ENCODE measurements at places on chromosomes 1 and 21.

DNA sequence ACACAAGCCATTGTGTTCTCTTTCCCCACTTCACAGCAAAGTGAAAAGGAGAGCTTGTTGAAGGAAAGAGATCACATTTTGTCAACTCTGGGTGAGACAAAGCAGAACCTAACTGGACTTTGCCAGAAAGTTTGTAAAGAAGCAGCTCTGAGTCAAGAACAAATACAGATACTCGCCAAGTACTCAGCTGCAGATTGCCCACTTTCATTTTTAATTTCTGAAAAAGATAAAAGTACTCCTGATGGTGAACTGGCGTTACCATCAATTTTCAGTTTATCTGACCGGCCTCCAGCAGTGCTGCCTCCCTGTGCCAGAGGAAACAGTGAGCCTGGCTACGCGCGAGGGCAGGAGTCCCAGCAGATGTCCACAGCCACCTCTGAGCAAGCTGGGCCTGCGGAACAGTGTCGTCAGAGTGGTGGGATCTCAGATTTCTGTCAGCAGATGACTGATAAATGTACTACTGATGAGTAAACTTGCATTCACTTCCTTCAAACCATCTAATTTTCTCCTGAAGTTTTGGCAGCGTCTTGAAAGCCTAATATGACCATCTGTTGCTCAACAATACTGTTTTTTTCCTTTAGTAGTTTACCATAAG is 43.7 kb downstream of the BACH1 start:
- DNase-seq, result no peak

- peak; percentile 92 for DNase-seq
Observed at GRCh38 chr1:41322835-41323234, 38.4 kb upstream of the FOXO6 start.

DNA sequence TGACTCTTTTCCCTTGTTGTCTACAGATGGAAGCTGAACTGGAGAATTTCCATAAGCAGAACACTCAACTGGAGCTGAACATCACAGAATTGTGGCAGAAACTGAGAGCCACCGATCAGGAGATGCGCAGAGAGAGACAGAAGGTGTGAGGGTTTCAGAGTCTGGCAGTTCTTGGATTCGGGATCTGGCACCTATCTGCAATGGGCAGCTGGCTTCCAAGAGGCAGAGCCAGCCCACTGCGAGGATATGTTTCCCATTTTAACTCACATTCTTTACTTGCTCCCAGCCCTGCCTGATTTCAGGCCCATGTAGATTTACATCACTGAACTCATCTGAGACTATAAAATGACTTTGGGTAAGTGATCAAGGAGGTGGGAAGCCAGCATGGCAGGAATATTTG is 37.3 kb upstream of the TMEM125 start:
- DNase-seq, result no peak

GRCh38 chr1:47717341-47717740 is 279.5 kb downstream of the FOXD2 start:
- DNase-seq, result no peak

DNA sequence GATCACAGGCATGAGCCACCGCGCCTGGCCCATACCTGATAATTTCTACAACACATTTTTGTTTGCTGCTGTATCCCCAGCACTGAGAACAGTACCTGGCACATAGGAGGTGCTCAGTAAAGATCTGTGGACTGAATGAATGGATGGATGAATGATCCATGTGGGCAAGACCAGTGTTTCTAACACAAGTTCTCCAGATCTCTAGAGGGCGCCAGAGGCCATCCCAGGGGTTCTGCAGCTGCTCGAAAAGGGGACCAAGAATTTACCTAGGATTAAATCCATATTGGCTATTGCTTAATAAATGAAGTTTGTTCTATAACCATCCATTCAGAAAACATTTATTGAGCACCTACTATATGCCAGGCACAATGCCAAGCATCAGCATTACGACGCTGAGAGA is 167.7 kb downstream of the ACTL8 start:
- DNase-seq, result peak; percentile 60

- peak; percentile 35 for DNase-seq
Observed at GRCh38 chr1:242128951-242129502, 130.1 kb upstream of the MAP1LC3C start.

GRCh38 chr1:32055416-32055815 is 17.3 kb upstream of the TMEM39B start:
- no peak for DNase-seq

- DNase-seq, result no peak
Observed at GRCh38 chr1:160377585-160378206, 10.8 kb downstream of the NHLH1 start.

GRCh38 chr1:214441119-214441518 is 110.3 kb downstream of the PTPN14 start:
- DNase-seq, result no peak

DNA sequence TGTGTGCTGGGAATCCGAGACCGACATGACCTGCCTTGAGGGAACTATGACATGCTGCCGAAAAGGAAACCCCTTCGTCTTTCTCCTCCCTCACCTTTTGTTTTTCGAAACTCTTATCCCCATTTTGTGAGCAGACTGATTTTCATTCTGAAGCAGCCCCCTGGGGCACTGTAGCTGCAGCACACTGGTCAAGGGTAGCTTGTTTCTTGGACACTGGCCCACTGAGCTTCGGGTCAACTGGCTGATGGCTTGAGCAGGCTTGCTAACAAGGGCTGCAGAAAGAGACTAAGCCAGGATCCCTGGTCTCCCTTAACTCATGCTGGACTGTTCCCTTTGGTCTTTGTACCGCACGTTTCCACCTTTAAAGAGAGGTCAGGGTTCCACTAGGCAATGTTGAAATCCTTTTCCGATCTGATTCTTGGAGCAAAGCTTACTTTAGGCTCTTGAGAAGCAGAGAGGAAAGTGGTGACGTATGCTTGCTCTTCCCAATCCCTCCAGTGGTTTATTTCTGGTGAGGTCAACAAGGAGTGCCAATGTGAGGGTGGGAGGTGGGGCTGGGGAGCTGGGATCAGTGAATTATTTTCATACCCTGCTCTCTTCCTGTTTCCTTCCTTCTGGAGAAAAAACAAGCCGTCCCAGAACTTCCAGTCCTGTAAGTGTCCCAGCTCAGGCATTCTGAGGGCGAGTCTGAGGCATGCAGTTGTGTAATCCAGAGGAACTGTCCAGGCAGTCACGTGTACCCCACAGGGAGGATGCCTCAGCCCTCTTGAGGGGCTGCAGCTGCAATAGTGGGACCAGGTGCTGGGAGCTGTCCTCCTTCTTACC is 7.6 kb downstream of the CYP4B1 start:
- DNase-seq, result no peak

DNA sequence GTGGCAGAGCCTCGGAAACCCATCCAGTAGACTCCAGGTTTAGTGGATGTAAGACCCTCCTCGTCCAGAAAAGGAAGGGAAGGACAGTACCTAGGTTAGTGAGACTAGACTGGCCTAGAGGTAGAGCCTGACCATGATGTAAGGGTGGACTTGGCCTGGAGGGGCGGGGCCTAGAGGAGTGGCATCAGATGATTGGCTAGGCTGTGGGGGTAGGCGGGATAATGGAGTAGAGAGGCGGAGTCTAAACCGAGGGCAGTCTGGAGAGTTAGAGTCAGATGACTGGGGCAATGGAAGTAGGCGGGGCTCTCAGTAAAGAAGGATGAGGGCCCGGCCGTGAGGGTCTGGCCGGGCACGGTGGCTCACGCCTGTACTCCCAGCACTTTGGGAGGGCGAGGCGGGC is 70.1 kb downstream of the EPHB2 start:
- peak; percentile 96 for DNase-seq

DNA sequence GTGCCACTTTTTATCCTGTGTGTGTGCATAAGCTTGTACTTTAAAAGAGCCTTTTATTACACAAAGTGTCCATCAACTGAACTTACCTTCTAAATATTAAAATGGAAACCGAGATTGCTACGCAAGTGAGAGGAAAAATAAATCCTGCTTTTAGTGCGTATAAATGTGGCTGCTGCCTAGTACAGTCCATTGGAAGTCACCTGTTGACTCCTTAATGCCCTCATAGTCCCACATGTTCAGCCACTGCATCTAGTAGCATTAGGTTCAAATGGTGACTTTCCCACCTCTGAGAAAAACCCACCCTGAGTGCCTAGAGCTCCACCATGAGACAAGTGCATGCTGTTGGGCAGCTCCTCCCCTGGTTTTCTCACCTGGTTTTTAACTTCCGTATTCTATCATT is 53.0 kb downstream of the LHX4 start:
- DNase-seq, result no peak

DNA sequence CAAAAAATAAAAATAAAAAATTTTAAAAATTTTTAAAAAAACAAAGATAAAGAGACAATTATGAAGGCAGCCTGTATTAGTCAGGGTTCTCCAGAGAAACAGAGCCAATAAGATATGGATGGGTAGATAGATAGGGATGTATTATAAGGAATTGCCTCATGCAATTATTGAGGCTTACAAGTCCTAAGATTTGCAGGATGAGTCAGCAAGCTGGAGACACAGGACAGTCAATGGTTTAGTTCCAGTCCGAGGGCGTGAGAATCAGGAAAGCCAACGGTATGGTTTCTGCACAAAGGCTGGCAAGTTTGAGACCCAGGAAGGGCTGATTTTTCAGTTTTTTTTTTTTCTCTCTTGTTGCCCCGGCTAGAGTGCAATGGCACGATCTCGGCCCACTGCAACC is 24.1 kb upstream of the EIF4G3 start:
- no peak for DNase-seq

- DNase-seq, result no peak
Observed at GRCh38 chr1:158686111-158687009, at the start of gene SPTA1. SPTA1 (minus strand) TSS chr1:158686715; CDS start chr1:158686517, 198 bp downstream.

GRCh38 chr1:63710761-63711380 is 62.9 kb upstream of the ROR1 start:
- DNase-seq, result no peak

- DNase-seq, result peak; percentile 82
Observed at GRCh38 chr1:84892705-84893618, at the start of gene LPAR3. LPAR3 (minus strand) TSS chr1:84893206; CDS start chr1:84866120, 27,086 bp downstream.

DNA sequence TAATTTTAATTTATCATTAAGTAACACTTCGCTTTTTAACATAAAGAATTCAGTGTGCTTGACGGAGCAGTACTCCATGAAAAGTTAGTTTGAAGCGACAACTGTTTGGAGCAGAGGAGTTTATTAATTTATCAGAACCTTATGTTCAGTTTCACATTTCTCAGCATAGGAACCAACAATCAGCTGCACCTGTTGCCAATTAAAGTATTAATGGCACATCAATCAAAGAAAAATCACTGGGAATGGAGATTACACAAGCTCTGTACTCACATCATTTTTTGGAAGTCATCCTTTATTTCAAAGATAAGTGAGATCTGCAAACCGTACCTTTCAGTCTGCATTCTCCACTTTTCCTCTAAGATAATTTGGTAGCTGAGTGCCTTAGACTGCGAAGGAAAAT is 344.6 kb downstream of the LMO4 start:
- DNase-seq, result no peak

GRCh38 chr21:25300632-25301031 is 306.6 kb downstream of the MRPL39 start:
- no peak for DNase-seq

- no peak for DNase-seq
Observed at GRCh38 chr1:161491472-161491871, 13.8 kb upstream of the FCGR2A start.

GRCh38 chr1:39615086-39615673 is 24.3 kb downstream of the HEYL start:
- peak; percentile 18 for DNase-seq

DNA sequence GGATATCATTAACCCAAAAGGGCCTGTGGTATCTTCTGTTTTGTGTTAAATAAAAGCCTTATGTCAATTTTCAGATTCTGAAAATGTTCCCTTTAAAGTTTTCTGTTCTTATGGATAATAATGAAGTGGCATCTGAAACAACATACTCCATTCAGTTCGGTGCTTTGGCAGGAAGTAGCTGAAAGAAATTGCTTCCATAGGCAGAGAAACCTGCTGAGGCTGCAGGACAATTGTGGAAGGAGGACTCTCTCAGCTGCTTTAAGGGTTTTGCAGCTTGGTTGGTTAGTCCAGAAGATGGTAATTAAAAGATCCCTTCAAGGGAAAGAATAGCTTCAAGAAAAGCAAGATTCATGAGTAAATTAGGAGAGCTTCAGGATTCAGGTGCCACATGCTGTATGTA is 30.5 kb upstream of the NRIP1 start:
- no peak for DNase-seq

DNA sequence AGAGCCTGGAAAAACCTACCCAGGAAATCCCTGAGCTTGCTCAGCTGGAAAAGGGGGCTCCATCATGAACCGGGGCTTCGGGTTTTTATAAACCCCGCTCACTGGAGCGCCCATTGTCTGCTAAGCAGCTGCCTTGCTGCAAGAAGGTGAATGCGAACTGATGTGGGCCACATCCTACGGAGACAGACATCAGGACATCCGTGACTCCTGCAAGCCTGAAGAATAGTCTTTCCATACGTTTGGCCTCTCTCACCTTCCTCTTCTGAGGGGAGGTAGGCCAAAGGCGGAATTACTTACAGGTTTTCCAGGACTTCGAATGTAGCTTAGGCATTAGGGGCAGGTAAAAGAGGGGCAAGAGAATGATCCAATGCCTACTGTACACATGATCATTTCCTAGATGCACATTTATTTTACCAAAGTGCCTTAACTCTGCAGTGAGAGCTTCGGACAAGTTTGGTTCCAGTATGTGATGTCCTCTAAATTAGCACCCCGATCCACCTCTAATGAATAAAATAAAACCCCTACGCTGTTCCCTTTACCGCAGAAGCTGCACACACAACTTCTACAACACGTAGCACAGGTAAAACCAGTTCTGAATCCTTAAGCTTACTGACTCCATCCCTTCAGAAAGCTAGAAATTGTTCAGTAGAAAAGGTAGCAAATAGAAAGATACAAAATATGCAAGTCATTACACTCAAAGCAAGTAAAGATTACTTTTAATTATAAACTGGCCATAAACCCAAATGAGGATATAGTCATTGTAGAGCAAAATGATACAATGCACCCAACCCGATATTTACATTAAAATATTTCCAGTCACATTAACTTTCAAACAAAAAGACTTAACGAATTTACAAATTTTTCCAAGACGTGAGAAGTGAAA is 866 bp upstream of the SORT1 start:
- DNase-seq, result no peak

- no peak for DNase-seq
Observed at GRCh38 chr21:14383596-14384180, 742 bp upstream of the HSPA13 start.

- DNase-seq, result no peak
Observed at GRCh38 chr1:189866606-189867005, 611.1 kb downstream of the BRINP3 start.

DNA sequence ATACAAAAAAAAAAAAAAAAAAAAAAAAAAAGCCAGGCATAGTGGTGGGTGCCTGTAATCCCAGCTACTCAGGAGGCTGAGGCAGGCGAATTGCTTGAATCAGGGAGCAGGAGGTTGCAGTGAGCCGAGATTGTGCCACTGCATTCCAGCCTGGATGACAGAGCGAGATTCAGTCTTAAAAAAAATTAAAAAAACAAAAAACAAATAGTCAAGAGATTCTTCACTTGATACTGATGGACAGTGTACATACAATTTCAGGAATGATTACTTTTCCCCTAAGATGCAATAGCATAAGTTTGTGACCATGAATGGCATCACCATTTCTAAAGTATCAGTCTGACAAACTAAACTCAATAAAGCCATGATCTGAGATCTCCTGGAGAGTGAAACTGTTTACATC is 60.8 kb upstream of the IVNS1ABP start:
- no peak for DNase-seq

GRCh38 chr1:212291505-212292134 is 6.4 kb downstream of the PPP2R5A start:
- peak; percentile 48 for DNase-seq

GRCh38 chr1:14578156-14578555 is 20.3 kb upstream of the KAZN start:
- no peak for DNase-seq
